GDM1 (cell line): ENCODE measurements at places on chromosomes 6 and 20.
A peak's percentile ranks its signal among the peaks of the same experiment; 100 is the strongest.

DNA sequence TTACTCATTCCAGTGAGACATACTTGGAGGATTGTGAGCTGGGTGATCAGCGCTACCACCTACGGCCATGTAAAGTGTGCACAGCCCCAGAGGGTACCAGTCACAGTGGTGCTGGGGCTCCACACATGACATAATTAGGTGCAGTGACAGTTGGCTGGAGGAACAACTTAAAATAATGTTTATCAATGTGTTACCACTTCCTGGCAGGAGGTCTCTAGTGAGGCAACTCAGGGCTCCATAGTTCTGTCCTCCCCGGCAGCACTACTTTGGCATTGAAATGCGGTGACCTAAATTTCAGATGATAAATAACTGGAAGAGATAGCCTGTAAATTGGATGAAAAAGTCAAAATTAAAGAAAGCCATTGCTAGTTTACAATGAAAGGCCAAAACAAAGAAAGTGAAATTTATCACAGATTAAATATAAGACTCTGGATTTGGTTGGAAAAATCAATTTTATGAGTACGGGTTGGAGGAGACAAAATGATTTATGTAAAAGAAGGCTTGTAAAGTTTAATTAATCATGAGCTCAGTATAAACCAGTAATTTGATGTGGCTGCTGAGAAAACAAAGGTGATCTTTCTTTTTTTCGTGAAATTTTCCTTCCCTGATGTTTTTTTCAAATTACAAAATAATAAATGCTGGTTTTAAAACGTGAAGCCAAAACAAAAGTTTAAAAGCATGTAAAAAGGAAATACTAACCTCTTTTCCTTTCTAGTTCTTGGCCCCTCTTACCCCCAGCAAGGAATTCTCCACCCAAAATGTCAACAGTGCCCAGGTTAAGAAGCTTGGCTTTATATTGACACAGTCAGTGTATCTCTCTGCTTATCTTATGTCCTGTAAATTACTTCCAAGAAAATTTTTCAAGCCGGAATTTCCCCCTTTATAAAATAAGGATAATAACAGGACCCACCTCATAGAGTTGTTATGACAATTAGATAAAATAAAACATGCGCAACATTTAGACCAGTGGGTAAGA lies 126.7 kb upstream of the NOX3 start:
- DNase-seq = no peak

DNA sequence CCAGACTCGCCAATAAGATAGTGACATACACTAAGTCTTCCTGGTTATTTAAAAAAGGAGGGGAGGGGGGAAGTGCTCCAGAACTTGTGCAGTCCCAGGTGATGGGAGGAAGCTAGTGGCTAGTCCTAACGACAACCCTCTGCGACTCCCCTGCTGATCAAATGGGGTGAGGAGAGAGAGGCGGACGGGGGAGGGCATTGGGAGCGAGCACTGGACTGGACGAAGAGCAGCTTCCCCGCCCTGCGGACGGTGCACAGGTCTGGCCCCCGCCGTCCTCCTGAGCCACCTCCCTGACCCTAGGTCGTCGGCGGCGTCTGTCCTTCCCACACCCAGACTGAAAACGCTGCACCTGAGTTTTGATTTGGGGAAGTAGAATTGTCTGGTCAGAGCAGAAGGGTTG lies 2.2 kb upstream of the OLIG3 start:
- no peak for DNase-seq

GRCh38 chr20:61303675-61304074 lies 51.6 kb downstream of the CDH4 start:
- no peak for DNase-seq

GRCh38 chr6:7468382-7469081 lies 72.9 kb upstream of the DSP start:
- peak; percentile 43 for DNase-seq

DNA sequence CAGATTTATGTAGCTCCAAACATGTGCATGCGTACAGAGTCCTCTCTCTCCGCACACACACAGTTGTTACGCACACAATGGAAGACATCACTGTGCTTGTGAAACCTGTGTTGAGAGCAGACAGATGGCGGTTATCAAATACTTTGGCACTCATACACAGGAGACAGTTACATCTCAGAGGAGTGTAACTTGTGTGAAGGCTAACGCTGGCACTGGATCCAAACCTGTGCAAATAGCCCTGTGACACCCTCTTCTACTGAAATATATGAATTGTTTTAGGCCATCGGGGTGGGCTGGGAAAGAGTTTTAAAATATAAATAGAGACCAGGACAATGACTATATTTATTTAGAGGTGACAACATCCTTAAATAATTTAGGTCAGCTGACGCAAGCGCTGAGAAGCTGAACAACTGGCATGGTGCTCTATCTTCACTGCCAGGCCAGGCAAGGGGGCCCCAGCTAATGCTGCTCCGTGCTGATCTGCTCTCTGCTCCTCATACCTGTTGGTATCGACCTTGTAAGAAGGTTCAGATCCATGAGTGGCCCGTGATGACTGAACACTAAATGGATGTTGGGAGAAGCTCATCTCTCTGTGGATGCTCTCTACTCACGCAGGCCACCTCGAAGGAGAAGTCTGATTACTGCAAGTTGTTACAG lies 69.4 kb downstream of the FOXC1 start:
- no peak for DNase-seq

GRCh38 chr6:105994118-105994590 lies 92.0 kb upstream of the PRDM1 start:
- no peak for DNase-seq

GRCh38 chr6:167467793-167468431 lies 143.0 kb downstream of the TTLL2 start:
- no peak for DNase-seq

GRCh38 chr6:149108038-149108748 lies 209.3 kb upstream of the TAB2 start:
- DNase-seq = no peak
